SK-N-SH (cell line): ENCODE measurements at places on chromosomes 2 and 18. TPM values are rescaled to one million over a fixed set of nuclear protein-coding genes. Genes with fewer than 3 reads are reported as not detected.

DNA sequence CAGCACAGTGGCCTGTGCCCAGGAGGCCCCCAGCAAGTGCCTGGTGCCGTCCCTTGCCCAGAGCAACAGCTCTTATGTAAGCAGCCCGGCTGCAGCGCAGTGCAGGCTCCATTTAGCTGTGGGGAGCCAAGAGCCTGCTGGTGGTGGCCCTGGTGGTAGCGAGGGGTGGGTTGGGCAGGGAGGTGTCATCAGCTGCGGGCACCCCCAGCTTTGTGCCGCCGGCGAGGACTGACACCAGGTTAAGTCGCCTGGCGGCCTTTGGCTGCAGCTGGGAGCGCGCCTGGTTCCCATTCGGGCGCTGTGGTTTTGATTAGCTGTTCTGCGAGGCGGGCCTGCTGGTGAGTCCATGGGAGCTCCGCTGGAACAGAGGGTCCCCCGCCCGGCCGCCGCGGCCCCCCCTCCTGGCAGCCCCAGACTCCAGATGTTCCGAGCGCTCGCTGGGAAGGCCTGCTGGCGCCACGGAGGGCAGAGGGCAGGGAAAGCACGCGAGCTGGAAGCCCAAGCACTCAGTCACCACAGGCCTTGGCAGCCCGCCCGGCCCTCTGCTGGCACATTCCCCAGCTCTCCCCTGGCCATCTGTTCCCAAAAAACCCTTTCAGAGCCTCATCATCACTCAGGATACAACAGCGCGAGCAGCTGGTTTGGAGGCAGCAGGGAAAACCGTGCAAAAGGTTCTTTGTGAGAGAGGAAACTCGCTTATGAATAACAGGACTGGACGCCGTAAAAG is 18.4 kb downstream of the ATOH8 start:
- H3K4me3 ChIP-seq: peak overlapping the region; percentile 55
- H3K27me3 ChIP-seq: no peaks in the 10 kb centered on the region
- peaks cover 63% of the 10 kb centered on the region for H3K4me1 ChIP-seq

DNA sequence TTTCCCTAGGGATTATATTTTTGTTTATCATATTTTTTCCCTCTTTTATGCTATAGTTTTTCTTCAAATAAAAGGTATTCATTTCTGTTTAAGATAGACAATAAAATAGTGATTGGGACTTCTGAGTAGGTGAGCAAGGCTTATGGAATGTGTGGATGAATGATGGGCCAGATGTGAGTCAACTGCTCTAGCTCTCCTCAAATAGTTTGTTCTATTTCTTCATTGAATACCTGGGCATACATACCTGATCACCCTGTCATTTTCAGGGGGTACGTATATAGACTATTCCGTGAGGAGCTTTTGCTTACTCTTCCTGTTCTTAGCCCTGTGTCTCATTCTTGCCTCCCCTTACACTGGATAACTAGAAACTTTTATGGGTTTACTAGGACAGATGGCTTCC is 41.9 kb downstream of the BABAM2 start:
- 0 out of 2 replicates have a peak, but pooled peaks cover 4% of the 10 kb centered on the region for H3K4me1 ChIP-seq
- no peak for DNase-seq
- H3K27ac ChIP-seq: no peak overlapping the region
- H3K27me3 ChIP-seq: no peaks in the 10 kb centered on the region
- no peaks in the 10 kb centered on the region for H3K36me3 ChIP-seq

DNA sequence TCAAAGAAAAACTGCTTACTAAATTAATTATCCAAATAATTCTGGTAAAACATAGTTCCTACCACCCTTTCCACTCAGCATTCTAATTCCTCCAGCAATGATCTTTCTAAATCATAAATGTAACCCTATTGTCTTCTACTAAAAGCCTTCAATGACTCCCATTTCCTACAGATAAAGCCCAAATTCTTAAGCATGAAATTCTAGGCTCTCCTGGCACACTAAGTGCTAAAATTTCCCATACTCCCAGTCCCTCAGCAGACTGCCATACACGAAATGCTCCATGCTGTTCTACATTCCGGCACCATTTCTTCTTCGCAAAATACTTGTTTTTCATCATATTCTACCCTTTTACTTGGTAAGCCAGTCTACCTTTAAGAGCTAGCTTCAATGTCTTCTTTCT is 96.9 kb downstream of the CHN1 start:
- no peak overlapping the region for H3K4me3 ChIP-seq
- peaks cover 16% of the 10 kb centered on the region; the same call in 1 of the 2 replicates for H3K36me3 ChIP-seq
- H3K4me1 ChIP-seq: no peaks in the 10 kb centered on the region
- no peak overlapping the region for H3K27ac ChIP-seq
- DNase-seq: no peak

DNA sequence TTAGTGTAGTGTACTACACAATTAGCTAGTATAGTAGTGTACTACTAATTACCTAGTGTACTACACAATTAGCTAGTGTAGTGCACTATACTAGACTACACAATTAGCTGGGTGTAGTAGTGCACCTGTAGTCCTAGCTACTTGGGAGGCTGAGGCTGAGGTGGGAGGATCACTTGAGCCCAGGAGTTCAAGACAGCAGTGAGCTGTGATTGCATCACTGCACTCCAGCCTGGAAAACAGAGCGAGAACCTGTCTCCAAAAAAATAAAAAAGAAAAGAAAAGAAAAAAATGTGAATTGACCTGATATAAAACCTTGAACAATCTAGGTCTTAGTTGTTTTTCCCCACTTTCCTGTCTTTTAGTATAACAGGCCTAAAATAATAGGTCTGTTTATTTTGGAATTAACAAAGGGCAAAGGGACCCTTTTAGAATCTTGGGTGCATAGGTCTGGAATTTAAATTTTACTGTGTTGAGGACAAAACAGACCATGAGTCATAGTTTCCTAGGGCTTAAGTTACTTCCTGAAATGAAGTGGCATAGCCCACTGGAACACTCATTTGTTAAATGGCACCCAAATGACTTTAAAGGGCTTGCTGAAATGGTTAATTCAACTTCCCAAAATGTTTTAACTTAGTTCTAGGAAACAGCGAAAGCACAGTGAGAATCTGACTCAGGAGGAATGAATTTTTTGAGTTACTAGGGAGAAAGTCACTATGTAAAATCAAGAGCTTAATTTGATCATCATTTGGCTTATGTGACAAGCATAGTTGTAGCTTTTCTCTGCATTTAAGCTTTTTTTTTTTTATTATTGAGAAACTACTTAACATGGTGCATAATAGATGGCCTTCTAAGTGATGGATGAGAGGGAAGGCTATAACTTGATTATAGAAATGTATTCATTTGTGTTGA is 50.7 kb upstream of the ARL5A start:
- H3K36me3 ChIP-seq: no peaks in the 10 kb centered on the region
- no peak for DNase-seq
- no peak overlapping the region for H3K4me3 ChIP-seq
- no peaks in the 10 kb centered on the region for H3K27me3 ChIP-seq

GRCh38 chr2:101123795-101124471 is 27.2 kb downstream of the TBC1D8 start:
- no peak overlapping the region for H3K4me3 ChIP-seq
- DNase-seq: no peak
- H3K36me3 ChIP-seq: no peaks in the 10 kb centered on the region
- H3K27me3 ChIP-seq: no peaks in the 10 kb centered on the region
- H3K27ac ChIP-seq: 0 out of 2 replicates have a peak overlapping the region, but pooled peaks have one; percentile 43

DNA sequence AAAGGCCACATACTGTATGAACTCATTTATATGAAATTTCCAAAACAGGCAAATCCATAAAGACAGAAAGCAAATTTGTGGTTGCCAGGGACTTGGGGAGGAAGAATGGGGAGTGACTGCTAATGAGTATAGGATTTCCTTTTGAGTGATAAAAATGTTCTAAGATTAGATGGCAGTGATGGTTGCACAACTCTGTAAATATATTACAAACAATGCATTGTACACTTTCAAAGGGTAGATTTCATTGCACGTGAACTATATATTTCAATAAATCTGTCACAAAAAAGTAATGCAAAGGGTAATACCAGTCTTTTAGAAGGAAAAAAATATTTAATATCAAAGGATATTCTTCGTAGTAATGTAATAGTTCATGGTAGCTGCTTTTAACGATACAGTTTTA is 63.7 kb upstream of the PROKR1 start:
- no peak for DNase-seq
- no peak overlapping the region for H3K27ac ChIP-seq
- no peaks in the 10 kb centered on the region for H3K27me3 ChIP-seq
- H3K36me3 ChIP-seq: peaks cover 4% of the 10 kb centered on the region; the same call in 1 of the 2 replicates
- no peak overlapping the region for H3K4me3 ChIP-seq

GRCh38 chr18:44849361-44849760 is 168.7 kb downstream of the SETBP1 start:
- H3K4me1 ChIP-seq: no peaks in the 10 kb centered on the region; the same call in 1 of the 2 replicates
- no peaks in the 10 kb centered on the region for H3K27me3 ChIP-seq
- H3K27ac ChIP-seq: no peak overlapping the region
- H3K36me3 ChIP-seq: no peaks in the 10 kb centered on the region
- H3K4me3 ChIP-seq: no peak overlapping the region
- no peak for DNase-seq

DNA sequence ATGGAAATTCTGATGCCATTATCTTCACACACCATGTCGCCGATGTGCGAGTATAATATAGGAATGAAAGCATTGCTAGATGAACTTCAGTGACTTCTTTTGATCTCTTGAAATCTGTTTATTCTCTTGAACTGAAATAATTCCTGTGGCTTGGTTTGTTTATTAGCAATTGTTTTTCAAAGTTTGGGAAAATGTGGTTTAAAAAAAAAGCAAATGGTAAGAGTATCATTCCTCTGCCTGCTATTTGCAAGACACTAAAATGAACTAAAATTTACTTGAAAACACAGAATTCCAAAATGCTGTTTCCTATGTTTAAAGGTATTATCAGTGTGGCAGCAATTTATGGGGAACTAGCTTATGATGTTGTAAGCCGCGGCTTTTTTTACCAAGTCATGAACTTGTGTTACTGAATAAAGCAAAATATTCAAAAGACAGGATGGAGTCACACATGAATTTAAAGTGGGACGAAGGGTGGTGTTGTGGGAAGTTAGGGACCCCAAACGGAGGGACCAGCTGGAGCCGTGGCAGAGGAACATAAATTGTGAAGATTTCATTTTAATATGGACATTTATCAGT is 96.4 kb downstream of the COLEC12 start:
- H3K4me1 ChIP-seq: peaks cover 14% of the 10 kb centered on the region; the same call in 1 of the 2 replicates
- H3K36me3 ChIP-seq: no peaks in the 10 kb centered on the region
- H3K4me3 ChIP-seq: no peak overlapping the region

Gene CERKL
- polyA plus RNA-seq: 0.05 and 0.07 TPM in 2 replicates

Gene CELF4
- 0.26 and 0.63 TPM in 2 replicates for polyA plus RNA-seq

Gene RAB27B
- 0.56 and 0.68 TPM in 2 replicates for polyA plus RNA-seq

Gene SPATA3
- not detected in 2 replicates for polyA plus RNA-seq
